ENCODE measurements at places on chromosomes 7 and 10.

- no peak for DNase-seq
Observed at GRCh38 chr10:51521605-51522004, 177.8 kb downstream of the CSTF2T start.

GRCh38 chr10:114547514-114547913 lies 110.6 kb downstream of the ABLIM1 start:
- DNase-seq, result no peak

- no peak for DNase-seq
Observed at GRCh38 chr7:154781369-154782303, 221.3 kb downstream of the PAXIP1 start.

GRCh38 chr7:28407651-28408050 lies 4.7 kb upstream of the CREB5 start:
- no peak for DNase-seq

GRCh38 chr10:101614663-101615524 lies 26.8 kb downstream of the DPCD start:
- no peak for DNase-seq

DNA sequence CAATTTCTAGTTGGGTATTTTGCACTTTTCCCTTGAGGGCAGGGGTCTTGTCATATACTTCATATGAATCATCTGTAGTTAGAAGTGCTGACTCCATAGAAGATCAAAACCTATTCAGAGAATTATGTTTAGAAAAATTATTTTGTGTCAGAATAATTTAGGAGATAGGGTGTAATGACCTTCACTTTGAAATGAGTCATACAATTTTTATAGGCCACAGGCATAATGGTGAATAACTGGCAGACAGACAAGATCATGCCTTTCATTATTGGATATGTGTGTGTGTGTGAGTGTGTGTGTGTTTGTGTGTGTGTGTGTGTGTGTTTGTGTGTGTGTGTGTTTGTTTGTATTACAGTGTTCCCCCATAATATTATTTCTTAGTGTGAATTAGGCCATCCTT lies 523.0 kb downstream of the ANKRD7 start:
- no peak for DNase-seq

GRCh38 chr7:133582766-133583523 lies 330.1 kb downstream of the EXOC4 start:
- DNase-seq, result no peak

DNA sequence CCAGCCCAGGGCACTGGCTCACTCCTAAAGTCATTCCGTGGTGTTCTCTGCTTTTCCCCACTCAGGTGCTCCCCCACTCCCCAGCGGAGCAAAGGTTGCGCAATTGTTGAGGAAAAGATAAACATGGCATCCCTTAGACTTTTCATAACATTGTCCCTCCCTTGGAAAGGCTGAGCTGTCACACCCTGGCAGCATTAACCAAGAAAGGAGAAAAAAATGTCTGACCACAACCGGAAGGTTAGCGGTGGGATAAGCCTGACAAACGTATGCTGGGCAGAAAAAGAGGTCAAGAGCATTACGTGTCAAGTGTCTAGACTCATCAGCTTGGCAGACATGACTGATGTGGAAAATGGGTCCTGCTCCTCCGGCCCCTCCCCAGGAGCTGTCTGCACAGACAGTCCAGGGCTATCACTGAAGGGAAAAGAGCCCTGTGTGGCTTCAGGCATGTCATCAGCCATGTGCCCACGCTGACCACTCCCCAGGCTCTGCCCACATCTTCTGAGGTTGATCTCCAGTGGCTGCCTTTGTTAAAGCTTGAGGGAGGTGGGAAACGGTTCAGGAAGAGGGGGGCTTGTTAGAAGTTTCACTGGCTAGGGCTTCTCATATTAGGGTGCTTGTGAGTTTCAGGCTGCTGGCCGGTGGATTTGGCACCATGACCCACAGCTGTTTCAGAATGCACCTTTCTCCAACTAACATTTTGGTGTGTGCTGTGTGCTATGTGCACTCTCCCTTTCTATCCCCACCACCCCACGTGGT lies 30.1 kb downstream of the BTBD16 start:
- DNase-seq, result no peak

DNA sequence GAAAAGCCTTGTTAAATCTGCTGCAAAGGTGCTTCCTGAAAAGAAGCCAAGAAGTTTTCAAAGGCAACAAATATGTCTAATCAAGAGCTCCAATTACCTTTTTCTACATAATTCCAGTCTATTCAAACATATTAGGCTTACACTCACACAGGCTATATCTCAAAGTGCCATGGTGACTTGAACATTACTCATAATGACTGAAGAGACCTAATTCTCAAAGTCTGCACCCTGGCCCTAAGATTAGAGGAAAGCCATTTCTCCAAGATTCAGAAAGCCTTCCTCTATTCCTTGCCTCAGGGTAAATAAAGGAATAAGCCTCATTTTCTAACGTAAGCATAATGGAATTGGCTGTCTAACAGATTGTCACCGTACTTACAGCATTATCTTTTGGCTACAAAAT lies 78.3 kb upstream of the THSD7A start:
- no peak for DNase-seq

DNA sequence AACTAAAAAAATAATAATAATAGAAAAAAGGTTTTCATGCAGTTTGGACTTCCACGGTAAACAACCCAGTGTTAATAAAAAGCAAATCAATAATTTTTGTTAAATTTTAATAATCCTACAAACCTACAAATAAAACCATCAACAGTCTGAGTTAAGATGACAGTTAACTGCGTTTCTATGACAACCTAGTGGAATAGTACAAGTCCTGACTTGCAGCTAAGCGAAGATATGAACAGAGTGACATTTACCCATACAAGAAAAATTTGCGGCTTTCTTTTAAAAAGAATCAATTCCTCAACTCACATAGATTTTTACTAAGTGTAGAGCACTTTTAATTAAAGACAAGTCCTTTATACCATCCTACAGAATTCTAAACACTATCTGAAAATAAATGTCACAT lies 35.6 kb downstream of the VPS41 start:
- no peak for DNase-seq

DNA sequence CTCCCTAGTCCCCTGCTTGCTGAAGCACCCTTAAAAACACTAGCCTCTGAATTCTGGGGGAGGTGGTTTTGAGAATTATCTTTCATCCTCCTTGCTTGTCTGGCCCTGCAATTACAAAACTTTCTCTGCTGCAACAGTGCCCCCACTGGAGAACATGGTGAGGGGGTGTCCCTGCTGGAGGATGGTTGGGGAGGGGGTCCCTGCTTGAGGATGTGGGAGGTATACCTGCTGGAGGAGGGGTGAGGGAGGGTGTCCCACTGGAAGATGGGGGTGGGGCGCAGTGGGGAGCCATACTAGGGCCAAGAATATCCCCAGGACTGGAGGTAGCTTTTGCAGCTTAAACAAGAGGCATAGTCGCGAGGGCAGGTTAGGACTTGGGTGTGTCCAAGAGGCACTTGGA lies 3.2 kb upstream of the POLM start:
- no peak for DNase-seq

- DNase-seq, result no peak
Observed at GRCh38 chr7:37315772-37316715, 132.6 kb downstream of the ELMO1 start.

GRCh38 chr7:92945840-92946239 lies 109.5 kb upstream of the CDK6 start:
- DNase-seq, result no peak

DNA sequence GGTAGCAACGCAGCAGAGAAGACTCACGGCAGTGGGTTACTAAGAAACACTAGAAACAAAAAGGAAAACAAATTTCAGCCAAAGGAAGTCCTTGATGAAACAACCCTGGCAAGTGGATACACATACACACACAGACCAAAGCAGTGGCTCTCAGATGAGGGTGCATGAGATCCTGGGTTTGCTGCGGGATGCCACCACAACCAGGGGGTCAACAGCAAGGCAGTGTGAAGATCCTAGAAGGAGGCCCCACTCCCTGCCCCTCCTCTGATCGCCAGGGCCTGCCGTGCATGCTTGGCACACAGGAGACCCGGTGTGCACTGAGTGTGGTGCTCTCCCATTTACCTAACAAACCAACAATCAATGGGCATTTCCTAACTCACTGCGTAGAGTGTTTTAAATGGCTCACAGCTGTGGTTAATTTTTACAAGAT lies 252.3 kb upstream of the KLF14 start:
- DNase-seq, result no peak

DNA sequence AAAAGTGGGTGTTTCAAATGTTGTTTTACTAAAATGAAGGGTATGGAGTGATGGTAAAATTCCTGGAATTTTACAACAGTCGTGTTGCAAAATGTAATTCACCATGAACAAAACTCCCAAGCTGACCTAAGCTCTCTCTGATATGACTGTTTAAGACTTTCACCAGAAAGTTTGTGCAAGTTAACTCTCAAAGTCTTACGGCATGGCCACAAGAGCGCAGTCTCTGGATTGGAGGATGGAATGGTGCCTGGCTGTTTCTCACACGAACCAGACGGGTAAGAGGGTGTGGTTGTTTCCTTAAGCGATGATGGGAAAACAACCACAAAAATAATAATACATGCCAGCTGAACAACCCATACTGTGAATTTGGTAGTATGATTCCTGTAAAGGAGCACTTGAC lies 662.5 kb downstream of the KCNMA1 start:
- DNase-seq, result no peak

DNA sequence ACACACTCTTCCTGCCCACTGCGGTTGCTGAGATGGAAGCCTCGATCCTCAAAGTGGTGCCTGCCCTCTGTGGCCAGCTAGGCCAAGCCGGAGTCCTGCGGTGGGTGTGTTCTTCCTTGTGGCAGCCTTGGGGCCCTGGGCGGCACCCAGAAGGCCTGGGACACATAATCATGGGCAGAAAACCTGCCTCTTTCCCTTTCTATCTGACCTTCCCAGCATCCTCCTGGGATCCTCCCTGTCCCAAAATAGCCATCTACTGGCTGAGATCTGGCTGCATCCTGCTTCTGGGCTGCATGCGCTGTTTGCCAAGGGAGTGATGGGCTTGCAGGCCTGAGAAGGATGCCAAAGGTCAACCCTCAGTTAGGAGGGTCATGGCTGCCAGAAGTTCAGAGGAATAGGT lies 23.9 kb downstream of the COL13A1 start:
- DNase-seq, result no peak

DNA sequence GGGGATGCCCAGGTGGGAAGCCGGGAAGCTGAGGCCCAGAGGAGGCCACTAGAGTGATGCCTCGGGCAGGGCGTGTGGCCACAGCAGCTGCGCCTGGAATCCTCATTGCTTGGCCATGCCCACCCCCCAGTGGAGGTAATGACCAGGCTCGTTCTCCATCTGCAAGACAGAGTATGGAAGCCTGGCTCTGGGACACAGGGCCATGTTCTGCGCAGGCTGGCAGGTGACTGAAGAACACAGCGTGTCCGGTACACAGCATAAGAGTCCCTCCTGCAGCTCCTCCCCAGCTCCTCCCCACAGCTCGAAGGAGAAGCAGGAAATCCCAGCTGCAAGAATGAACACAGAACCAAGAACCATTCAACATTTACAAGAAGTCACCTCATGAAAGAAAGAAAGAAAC lies 64.8 kb downstream of the SMURF1 start:
- DNase-seq, result no peak

- DNase-seq, result no peak
Observed at GRCh38 chr7:80392229-80393169, 119.4 kb downstream of the GNAT3 start.

DNA sequence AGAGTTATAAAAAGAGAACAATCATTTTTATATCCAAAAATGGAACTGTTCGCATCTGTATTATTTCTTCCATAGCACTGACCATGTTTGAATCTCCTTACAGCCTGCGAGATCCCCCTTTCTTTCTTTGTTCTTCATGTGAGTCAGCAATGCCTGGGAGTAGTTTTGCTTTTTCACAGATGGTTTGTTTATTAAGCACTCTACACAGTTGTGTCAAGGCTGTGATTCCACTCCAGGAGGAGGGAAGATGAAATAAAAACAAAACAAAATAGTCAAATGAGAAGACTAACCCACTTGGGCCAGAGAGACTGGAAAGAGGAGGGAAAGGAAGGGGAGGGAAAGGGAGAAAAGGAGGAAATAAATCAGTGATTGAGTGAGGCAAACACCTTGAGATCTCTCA lies 7.8 kb downstream of the LIPF start:
- DNase-seq, result no peak

DNA sequence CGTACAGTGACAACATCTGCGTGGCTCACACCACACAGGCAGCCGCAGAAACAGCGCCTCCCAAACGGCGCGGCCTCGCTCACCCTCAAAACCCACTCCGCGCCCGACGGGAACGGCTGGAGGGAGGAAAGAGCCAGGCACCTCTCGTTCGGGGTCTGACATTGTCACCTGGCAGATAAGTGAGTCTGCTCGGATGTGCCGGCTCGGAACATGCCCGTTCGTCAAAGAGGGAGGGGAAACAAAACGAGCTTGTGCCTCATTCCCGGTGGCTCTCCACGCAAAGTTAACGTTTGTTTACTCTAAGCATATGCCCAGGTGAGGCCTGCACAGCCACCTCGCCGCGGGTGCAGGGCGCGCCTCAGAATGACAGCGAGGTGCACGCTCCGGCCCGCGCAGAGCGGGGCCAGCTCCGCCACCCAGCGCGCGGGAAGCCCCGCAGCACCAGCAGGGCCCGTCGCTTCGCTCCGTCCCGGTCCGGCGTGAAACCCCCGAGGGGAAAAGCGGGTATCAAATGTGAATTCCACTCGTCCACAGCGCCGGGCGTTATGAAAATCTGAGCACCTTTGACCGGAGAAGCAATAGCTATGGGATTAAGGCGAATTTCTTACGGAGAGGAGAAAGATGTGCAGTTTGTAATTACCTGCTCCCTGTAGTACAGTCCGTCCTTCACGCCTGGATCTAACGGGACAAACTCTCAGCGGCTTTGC lies 13.1 kb downstream of the CNPY1 start:
- DNase-seq, result no peak

DNA sequence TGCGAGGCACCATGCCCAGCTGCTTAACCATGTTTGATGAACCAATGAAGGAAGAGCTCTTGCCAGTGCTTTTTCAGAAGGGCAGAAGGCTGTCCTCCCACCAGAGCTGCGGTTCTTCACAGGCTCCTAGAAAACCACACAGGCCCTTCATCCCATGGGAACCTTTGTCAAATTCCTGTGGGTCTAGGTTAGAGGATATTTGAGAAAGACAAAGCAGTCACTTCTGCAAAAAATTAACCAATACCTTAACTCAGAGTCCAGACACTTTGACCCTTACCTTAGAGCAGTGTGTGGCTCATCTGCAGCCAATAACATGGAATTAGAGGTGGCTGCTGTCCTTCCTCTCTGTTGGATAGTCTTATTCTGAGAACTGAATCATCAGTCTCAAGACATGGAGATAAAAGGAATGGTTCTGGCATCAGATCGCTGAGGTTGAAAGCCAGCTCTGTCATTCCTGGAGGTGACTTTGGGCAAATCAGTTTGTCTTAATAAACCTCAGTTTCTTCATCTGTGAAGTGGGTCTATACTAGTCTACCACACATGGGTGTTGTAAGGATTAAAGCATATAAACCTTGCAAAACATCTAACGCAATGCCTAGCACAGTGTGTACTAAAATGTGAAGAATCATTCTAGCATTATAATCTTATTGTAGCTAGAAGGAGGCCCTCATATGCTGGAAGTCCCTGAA lies 65.1 kb upstream of the PIP4K2A start:
- DNase-seq, result no peak
